ENCODE measurements at places on chromosomes 1 and 21. TPM values are rescaled to one million over a fixed set of nuclear protein-coding genes. Genes with fewer than 3 reads are reported as not detected.

The LMOD1 gene
- 1.0 TPM for polyA plus RNA-seq

The MTOR gene
- polyA plus RNA-seq, result 20.7 TPM

The STUM gene
- polyA plus RNA-seq, result 0.40 TPM

The SFN gene
- 1.8 TPM for polyA plus RNA-seq

The LRRC52 gene
- polyA plus RNA-seq, result not detected

The C2CD4D gene
- 0.82 TPM for polyA plus RNA-seq

The CFAP141 gene
- polyA plus RNA-seq, result not detected

The MSH4 gene
- polyA plus RNA-seq, result 0.10 TPM

The LIN28A gene
- 648 TPM for polyA plus RNA-seq

The SV2A gene
- 17.8 TPM for polyA plus RNA-seq

The LMX1A gene
- not detected for polyA plus RNA-seq

The PRAMEF11 gene
- polyA plus RNA-seq, result not detected

The HMCN1 gene
- 2.7 TPM for polyA plus RNA-seq

The S100A2 gene
- polyA plus RNA-seq, result 0.89 TPM

The FAM163A gene
- polyA plus RNA-seq, result not detected

The PERM1 gene
- polyA plus RNA-seq, result 1.1 TPM

The KIF26B gene
- 0.28 TPM for polyA plus RNA-seq

The ALPL gene
- polyA plus RNA-seq, result 116 TPM

The PGBD5 gene
- 3.9 TPM for polyA plus RNA-seq

The PRMT2 gene
- polyA plus RNA-seq, result 51.9 TPM

The TNFAIP8L2 gene
- polyA plus RNA-seq, result 0.49 TPM

The C8A gene
- not detected for polyA plus RNA-seq

The AIRE gene
- polyA plus RNA-seq, result not detected

The SNX27 gene
- polyA plus RNA-seq, result 40.6 TPM

The SEMA6C gene
- polyA plus RNA-seq, result 8.5 TPM

The OPRD1 gene
- polyA plus RNA-seq, result 0.55 TPM

The FMOD gene
- 0.27 TPM for polyA plus RNA-seq

The CLCNKB gene
- polyA plus RNA-seq, result 1.6 TPM

The HIPK1 gene
- 13.6 TPM for polyA plus RNA-seq

The CLDN17 gene
- not detected for polyA plus RNA-seq

The KRTAP13-2 gene
- polyA plus RNA-seq, result not detected

The ENSA gene
- polyA plus RNA-seq, result 121 TPM

The KRTAP19-8 gene
- not detected for polyA plus RNA-seq

The OR2G6 gene
- not detected for polyA plus RNA-seq

The C1orf21 gene
- polyA plus RNA-seq, result 38.1 TPM

The CTSS gene
- not detected for polyA plus RNA-seq

The ACTA1 gene
- polyA plus RNA-seq, result 13.0 TPM

The LCE1F gene
- not detected for polyA plus RNA-seq

The TIE1 gene
- 0.37 TPM for polyA plus RNA-seq

The RCOR3 gene
- polyA plus RNA-seq, result 19.4 TPM

The SDHC gene
- 141 TPM for polyA plus RNA-seq

The LPAR3 gene
- polyA plus RNA-seq, result 8.4 TPM

The USP48 gene
- polyA plus RNA-seq, result 144 TPM

The SLC25A34 gene
- polyA plus RNA-seq, result 0.16 TPM

The GBP3 gene
- not detected for polyA plus RNA-seq

The PRRX1 gene
- not detected for polyA plus RNA-seq

The PLK3 gene
- polyA plus RNA-seq, result 7.6 TPM

The LYPLA2 gene
- 102 TPM for polyA plus RNA-seq

The FHAD1 gene
- 2.5 TPM for polyA plus RNA-seq

The CR1 gene
- polyA plus RNA-seq, result 0.65 TPM

The CR1L gene
- 21.4 TPM for polyA plus RNA-seq

The USH2A gene
- 0.03 TPM for polyA plus RNA-seq

The SEC16B gene
- polyA plus RNA-seq, result 0.29 TPM

The F13B gene
- polyA plus RNA-seq, result not detected

The RNU1-3 gene
- not detected for polyA plus RNA-seq

The ZFP69 gene
- polyA plus RNA-seq, result 5.1 TPM

The MATN1 gene
- polyA plus RNA-seq, result 0.21 TPM

All from GM23338 (cell line).